Parietal lobe (tissue), 2 donors: ENCODE measurements at places on chromosomes 3 and 15. TPM values are rescaled to one million over a fixed set of nuclear protein-coding genes. Genes with fewer than 3 reads are reported as not detected.

NR2F2 gene
- 5.6 TPM for total RNA-seq

JMJD7 gene
- 0.63 TPM for total RNA-seq

FGF7 gene
- 0.94 TPM for total RNA-seq

CA12 gene
- total RNA-seq = 11.6 TPM

ITPKA gene
- 1.3 TPM for total RNA-seq

MAP1A gene
- total RNA-seq = 48.2 TPM

TRPC1 gene
- total RNA-seq = 113 TPM

ADGRG7 gene
- not detected for total RNA-seq

KNG1 gene
- total RNA-seq = not detected

SPTSSB gene
- total RNA-seq = 4.1 TPM

CNTN4 gene
- 102 TPM for total RNA-seq
